Activated naive CD8-positive, alpha-beta T cell treated with anti-CD3 and anti-CD28 coated beads for 36 hours (primary cell): ENCODE measurements at places on chromosomes 3 and 15. TPM values are rescaled to one million over a fixed set of nuclear protein-coding genes. Genes with fewer than 3 reads are reported as not detected.

Gene GRM7
- total RNA-seq, result not detected

Gene FBXO40
- total RNA-seq, result not detected

DNA sequence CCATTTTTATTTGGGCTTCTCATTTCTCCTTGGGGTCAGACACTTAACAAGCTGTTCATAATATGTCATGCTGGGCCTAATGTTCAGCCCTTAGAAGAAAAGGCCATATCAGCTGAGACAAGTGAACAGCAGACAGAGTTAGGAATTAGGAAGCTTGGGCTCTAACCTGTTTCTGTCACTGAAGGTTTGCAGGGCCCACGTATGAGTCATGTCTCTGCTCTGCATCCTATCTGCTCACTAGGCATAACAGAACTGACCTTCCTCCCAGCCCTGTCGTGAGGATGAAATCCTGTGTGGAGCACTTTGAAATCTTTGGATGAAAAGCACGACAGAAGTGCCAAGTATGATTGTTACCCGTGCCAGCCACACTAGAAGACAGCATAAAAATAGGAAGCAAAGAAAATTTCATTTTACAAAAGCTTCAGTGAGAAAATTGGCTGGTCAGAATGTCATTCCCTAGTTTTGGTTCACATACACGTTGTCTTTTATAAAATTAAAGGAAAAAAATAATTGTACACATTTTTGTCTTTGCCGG, 26.5 kb upstream of the CD47 start:
- no peak for DNase-seq

GRCh38 chr15:20352241-20353200, 189.1 kb downstream of the GOLGA6L6 start:
- DNase-seq, result no peak

- no peak for DNase-seq
These were observed 708 bp downstream of the SEC22A start for GRCh38 chr3:123202451-123202850.
